Fibroblast of lung (primary cell): ENCODE measurements at places on chromosomes 16 and 17. TPM values are rescaled to one million over a fixed set of nuclear protein-coding genes. Genes with fewer than 3 reads are reported as not detected.
A peak's percentile ranks its signal among the peaks of the same experiment; 100 is the strongest.

GRCh38 chr16:66003201-66003600, 363.3 kb upstream of the CDH5 start:
- H3K27me3 ChIP-seq, result no peaks in the 10 kb centered on the region
- H3K27ac ChIP-seq, result no peak overlapping the region
- DNase-seq, result peak; percentile 21
- no peak overlapping the region for H3K4me3 ChIP-seq
- H3K36me3 ChIP-seq, result no peaks in the 10 kb centered on the region

- H3K27me3 ChIP-seq, result no peaks in the 10 kb centered on the region
- H3K27ac ChIP-seq, result no peak overlapping the region
- no peak for DNase-seq
- no peaks in the 10 kb centered on the region for H3K4me1 ChIP-seq
- no peaks in the 10 kb centered on the region for H3K36me3 ChIP-seq
These were observed 79.7 kb downstream of the MRTFB start for GRCh38 chr16:14150796-14151195.

DNA sequence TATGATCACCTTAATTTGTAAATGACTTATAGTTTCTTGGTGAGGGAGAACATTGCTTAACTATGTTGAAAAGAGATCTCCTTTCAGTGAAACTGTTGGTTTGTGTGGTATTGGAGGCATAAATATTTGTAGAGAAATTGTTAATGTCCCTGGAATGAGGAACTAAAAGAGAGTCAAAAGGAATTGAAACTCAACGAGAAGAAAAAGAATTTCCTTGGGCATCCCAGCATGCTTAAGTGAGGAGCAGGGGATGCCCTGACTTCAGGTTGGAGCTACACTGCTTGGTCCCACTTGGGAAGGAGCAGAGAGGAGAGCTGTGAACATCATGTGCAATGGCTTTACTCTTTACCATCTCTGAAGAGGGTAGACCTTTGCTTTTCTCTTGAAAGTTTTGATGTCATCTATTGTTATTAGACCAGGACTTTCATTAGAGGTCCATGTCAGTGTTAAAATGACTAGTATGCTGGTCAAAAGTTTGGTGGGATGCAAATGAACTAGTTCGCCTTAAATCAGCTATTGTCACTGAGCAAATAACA, 21.7 kb downstream of the KRT23 start:
- peak overlapping the region; percentile 80 for H3K27ac ChIP-seq
- DNase-seq, result peak; percentile 26
- H3K36me3 ChIP-seq, result no peaks in the 10 kb centered on the region
- no peaks in the 10 kb centered on the region for H3K27me3 ChIP-seq
- peaks cover 13% of the 10 kb centered on the region for H3K4me1 ChIP-seq

GRCh38 chr17:420479-421175, 68.0 kb upstream of the RPH3AL start:
- no peaks in the 10 kb centered on the region for H3K4me1 ChIP-seq
- H3K4me3 ChIP-seq, result no peak overlapping the region
- no peaks in the 10 kb centered on the region for H3K36me3 ChIP-seq
- no peaks in the 10 kb centered on the region for H3K27me3 ChIP-seq

GRCh38 chr16:58628845-58629732, 537 bp downstream of the CNOT1 start:
- peak overlapping the region; percentile 99 for H3K27ac ChIP-seq
- H3K27me3 ChIP-seq, result no peaks in the 10 kb centered on the region
- H3K4me1 ChIP-seq, result peaks cover 3% of the 10 kb centered on the region
- H3K36me3 ChIP-seq, result no peaks in the 10 kb centered on the region

CLEC18C gene
- under 0.01 and 0.17 TPM in 2 replicates for total RNA-seq

TNFRSF17 gene
- total RNA-seq, result not detected in 2 replicates
